ENCODE measurements at places on chromosomes 3 and 15.

DNA sequence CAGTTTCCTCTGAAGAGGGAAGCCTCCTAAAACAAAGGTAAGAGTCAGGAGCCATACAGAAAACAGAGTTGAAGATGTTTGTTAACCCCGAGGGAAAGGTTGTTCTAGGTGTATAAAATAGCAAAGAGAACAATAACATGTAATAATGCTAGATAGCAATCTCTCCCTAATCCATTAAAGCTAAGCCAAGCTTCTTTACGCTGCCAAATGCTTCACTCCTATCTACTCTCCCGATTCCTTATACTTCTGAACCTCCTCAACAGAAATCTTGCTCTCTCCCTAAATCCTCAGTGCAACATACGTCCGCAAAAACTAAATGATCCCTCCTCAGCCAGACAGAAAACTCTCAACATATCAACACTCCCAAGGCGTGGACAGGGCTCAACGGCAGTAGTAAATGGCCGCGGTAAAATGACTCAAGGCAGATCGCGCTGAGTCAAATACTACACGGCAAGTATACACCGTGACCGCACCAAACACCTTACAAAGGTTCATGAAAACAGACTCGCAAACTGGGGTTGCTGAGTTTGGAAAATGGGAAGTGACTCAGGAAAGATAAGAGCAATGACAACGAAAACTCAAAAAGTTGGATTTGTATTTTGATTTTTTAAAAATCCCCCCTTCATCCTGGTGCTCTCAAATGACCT lies 682 bp downstream of the CLDND1 start:
- DNase-seq: peak; percentile 44

DNA sequence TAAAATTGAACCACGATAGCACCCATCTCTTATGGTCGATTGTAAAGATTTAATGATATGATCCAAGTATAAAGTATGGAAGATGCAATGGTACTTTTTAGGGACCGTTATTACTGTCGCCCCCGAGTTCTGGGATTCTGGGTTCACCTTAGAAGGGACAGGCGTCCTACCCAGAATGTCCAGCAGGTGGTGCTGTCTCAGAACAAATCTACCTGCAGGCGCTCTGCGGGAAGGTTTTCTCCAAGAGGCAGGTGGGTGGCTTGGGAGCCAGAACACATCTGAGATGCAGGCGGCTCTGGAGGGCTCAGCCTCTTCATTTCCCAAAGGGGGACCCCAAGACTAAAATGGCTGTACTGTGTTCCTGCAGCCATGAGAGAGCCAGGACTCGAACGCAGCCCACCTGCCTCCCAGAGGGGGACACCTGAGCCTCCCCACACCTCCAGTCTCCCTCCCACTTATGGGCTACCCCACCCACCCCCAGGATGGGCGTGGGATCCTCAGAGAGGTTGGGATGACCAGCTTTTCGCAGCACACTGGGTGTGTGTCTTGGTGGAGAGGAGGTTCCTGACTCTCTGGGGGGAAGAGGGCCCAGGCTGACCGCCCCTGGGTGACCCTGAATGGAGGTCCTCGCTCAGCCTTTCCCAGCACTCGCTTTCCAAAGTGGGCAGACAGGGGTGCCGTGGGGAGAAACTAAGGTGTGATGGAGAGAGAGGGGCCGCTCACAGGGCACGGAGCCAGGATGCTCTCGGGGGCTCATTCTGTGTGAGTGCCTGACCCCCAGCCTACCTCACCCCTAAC lies 28.1 kb upstream of the CORO2B start:
- peak; percentile 43 for DNase-seq

- DNase-seq: no peak
These were observed at the start of gene IMPG2 for GRCh38 chr3:101320475-101320874. IMPG2 (minus strand) TSS chr3:101320575; CDS start chr3:101320372, 203 bp downstream.

- DNase-seq: no peak
These were observed 90.4 kb downstream of the SRGAP3 start for GRCh38 chr3:9158865-9159630.

GRCh38 chr3:10926256-10926810 lies 66.2 kb upstream of the SLC6A1 start:
- no peak for DNase-seq

- DNase-seq: no peak
These were observed 70.0 kb downstream of the CFAP20DC start for GRCh38 chr3:58979840-58980239.

DNA sequence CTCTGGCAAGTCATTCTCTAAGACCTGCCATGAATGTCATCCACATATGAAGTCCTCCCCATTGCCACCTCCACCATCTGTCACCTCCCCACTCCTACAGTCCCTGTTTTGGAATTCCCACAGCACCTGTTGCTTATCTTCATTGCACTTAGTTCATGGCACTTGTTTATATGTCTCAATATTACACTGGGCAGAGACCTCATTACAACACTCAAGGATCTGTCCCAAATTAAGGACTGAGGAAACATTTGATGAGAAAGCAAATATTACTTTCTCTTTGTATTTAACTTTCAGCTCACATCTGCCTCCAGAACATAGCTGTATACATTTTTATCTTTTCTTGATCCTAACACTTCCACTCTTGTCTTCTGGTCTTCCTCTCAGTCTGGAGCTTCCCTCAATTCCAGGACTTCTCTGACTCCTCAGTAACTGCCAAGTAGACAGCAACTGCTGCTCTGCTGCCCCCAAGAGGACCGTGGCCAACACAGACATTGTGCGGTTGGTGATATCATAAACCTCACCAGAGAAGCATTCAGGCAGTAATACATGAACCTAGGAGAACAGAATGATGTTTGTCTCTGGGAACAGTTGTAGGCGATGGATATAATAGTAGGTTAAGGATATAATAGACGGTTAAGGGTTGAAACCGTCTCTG lies 45.0 kb upstream of the FGF12 start:
- DNase-seq: no peak

DNA sequence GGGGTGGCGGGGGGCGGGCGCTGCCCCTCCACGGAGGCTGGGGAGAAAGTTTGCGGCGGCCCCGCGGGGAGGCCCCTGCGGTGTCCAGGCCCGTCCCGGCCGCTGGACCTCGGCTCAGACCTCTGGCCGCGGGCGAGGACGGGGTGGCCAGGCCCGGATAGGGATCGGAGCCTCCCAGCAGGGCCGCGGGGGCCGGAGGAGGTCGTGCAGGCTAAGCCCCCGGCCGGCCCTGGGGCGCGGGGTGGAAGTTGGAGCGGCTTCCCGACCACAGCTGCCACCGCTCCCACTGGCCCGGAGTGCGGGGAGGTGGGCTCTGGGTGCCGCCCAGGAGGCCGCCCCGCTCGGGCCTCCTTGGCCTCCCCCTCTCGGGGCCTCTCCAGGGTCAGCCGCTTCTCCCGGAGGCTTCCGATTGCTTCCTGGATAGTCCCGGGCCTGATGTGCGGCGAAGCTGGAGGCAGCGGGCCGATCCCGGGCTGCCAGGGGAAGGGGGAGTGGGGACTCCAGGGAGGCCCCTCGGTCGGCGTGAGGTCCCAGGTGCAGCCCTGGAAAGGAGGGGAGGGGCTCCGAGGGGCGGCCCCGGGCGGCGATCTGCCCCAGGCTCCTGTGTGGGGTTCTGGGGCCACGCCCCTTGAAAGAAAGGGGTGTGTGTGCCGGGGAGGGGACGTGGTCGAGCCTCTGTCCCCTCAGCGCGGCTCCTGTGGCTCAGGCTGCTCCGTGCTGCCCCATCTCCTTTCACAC lies 907 bp downstream of the PLXNA1 start:
- no peak for DNase-seq

DNA sequence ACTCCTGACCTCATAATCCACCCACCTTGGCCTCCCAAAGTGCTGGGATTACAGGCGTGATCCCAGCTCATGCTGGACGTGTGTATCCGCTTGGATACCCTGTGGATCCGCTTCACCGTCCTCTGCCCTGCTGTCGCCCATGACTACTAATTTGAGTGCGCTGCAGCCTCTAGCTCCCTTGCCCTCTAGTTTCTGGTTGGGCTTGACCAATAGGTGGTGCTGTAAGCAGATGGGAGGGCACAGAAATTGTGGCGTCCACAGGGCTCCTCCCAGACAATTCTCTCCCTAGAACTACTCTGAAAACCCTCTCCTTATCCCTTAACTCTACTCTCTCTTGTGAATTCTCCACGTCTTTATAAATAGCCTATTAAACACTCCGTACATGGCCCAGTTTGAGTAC lies 36.2 kb downstream of the ZPLD1 start:
- no peak for DNase-seq

DNA sequence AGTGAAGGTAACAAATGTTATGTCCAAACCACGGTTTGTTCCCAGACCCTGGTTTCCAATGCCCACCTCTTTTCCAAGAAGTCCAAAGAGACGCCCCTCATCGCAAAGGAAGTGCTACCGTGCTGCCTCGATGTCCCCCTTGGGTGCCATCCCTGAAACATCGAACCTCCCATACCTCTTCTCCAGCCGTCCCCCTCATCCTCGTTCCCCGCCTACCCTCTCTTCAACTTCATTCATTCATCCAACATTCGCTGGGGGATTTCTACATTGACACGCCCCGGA lies 467 bp downstream of the TIPIN start:
- no peak for DNase-seq

DNA sequence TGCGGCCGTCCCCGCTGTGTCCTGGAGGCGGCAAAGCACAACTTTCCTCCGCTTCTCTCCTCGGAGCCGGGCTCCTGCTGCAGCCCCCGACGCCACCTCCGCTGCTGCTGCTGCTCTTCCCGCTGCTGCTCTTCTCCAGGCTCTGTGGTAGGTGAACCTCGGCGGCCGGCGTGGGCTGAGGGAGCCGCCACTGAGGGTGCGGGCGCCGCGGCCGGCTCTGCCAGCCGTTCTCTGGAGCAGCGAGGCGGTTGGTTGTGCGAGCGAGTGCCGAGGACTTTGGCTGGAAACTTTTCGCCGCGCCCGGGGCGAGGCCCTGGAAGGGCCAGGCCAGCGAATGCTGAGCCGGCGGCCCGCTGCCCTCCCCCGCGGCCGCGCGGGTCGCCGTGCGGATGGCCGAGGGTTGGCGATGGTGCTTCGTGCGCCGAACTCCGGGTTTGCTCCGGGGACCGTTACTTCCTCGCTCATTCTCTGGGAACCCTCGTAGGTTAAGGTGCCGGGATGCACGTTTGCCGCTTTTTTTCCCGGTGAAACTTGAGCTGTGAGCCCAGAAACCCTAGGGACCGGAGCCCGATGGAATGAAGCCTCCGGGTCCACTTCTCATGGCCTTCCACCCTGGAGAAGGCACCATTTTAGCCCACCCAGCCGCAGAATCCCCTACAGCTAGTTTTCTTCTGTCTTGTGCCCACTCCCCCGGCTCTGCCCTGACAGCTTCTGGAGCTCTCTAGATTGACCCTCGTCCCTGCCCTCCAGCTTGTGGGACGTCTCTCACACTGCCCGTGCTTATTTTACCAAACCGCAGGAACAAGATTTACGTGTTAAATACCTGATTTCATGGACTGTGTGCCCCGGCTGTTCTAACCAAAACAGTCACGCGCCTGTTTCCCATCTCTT lies 660 bp downstream of the NECTIN3 start:
- no peak for DNase-seq

DNA sequence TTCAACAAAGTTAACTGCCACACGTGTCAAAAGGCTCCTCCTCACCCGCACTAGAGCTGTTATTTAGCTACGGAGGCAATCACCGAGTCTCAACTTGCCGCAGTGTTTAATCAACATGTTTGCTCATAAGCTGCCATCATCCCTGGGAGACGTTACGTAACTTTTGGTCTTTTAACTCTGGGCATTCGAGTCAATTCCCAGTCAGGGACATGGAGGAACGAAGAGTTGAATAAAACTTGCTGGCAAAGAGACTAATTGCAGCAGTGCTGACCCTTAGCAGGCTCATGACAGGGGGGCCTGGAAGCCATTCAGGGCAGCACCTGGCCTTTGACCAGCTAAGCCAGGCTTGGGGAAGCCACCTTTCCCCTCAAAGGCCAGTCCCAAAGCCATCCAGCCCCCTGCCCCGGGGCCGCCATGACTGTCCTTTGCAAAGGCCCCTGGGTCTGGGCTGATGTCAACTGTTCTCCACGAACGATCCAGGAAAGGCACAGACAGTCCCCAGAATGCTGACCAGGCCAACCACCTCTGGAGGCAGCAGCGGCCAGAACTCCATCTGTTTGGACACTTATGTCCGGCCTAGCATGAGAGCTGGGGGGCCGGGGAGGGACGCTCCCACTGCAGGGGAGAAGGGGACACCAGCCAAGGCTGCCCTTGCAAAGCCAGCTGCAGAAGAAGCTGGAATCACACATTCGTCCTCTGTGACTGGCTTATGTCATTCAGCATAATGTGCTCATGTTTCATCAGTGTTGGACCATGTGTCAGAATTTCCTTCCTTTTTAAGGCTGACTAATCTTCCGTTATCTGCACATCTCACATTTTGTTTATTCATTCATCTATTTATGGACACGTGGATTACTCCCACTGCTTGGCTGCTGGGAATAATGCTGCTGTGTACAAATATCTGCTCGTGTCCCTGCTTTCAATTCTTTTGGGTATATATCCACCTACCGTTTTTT lies 43.7 kb downstream of the PCSK6 start:
- no peak for DNase-seq

DNA sequence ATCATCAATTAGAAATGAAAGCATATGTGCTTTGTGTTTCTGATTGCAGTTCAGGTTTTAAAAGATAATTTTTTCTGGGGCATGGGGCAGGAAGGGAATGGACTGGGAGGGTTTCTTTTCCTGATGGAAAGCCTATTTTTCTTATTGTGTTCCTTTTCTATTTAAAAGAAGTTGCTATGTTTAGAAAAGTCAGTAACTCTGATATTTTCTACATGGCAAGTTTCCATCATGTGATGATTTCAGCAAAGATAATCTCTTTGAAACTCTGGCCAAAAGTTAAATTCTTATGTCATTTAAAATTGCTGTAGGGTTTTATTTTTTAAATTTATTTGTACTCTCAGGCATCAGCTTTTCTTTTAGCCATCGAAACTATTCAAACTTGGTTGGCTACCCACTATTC lies 601.2 kb downstream of the FOXP1 start:
- DNase-seq: no peak

- DNase-seq: no peak
These were observed 23.1 kb upstream of the USP3 start for GRCh38 chr15:63481105-63481810.

GRCh38 chr3:183027276-183027675 lies 46.9 kb upstream of the DCUN1D1 start:
- DNase-seq: no peak

GRCh38 chr3:184240384-184241140 lies 8.2 kb downstream of the ALG3 start:
- DNase-seq: no peak

DNA sequence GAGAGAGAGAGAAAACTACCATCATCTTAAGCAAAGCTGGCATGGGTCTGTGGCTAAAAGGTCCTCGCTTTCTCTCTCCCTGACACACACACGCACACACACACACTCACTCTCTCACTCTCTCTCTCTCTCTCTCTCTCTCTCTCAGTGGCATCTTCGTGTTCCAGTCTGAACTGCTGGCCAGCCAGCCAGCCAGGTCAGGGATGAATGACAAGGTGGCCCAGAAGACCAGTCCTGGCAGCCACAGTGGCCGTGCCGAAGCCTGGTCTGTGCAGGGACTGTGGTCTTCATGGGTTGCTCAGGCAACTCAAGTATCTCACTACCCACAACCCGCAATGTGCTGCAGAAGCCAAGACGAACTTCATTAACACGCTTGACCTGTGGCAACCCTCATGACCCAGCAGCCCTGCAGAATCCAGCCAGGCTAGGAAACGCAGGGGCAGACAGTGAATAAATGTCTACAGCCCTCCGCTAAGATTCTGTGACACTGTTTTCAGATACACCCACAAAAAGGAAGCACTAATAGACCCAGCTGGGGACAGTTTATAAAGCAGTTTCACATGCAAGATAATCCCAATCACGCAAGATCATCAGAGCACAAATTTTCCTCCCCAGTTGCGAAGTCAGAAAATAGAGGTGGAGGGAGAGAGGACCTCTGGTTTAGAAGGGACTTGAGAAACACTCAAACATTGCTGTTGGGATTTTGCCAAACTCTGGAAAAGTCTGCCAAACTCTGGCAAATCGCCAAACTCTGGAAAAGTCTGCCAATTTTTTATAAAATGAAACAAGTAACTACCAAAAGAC lies 66.4 kb downstream of the XXYLT1 start:
- DNase-seq: no peak
